ENCODE measurements at places on chromosomes 4 and X.
A peak's percentile ranks its signal among the peaks of the same experiment; 100 is the strongest.

GRCh38 chr4:180993244-180993836, 1249.9 kb upstream of the TENM3 start:
- no peak for DNase-seq

GRCh38 chr4:112860830-112861690, 188.4 kb upstream of the ANK2 start:
- no peak for DNase-seq

- no peak for DNase-seq
Observed at GRCh38 chr4:119615068-119615719, 13.4 kb downstream of the PDE5A start.

- no peak for DNase-seq
Observed at GRCh38 chrX:139881130-139881529, 51.7 kb downstream of the ATP11C start.

- no peak for DNase-seq
Observed at GRCh38 chr4:8697826-8698225, 105.3 kb downstream of the CPZ start.

DNA sequence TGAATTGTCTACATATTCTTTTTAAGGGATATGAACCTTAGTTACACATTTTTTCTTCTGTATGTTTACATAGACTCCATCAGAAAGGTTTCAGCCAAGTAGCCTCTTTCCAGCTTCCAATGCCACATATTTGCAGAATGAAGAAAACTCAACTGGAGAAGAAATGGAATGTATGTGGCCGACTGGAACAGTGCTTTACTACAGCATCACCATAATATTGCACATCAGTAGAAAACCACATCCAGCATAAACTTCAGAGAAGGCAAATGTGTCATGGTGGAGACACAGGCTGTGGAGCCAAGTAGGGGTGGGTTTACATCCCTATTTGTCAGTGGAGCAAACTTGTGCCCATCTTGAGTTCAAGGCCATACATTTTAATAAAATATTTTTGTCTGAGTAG, 204.8 kb upstream of the LDB2 start:
- no peak for DNase-seq

DNA sequence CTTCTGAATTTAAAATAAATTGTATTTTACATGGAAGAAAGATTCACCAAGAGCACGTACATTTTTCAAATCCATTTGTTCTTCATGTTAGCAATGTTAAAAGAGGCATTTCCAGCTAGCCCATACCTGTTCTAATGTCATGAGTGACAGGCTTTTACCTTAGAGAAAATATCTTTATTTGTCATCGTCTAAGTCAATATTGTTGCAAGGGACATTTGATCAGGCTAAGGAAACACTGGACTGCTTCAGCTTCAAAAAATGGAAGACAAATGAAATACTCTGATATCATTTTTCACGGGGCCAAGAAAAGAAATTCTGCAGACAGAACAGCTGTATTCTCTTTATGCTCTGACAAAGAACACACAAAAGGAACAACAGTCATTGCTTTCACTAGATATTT, 207.7 kb downstream of the RCHY1 start:
- DNase-seq: no peak

- peak; percentile 72 for DNase-seq
Observed at GRCh38 chr4:89708903-89709421, 128.0 kb downstream of the SNCA start.

GRCh38 chr4:65646136-65646535, 24.2 kb downstream of the EPHA5 start:
- DNase-seq: no peak

- DNase-seq: no peak
Observed at GRCh38 chr4:125225806-125226205, 88.9 kb upstream of the FAT4 start.

- no peak for DNase-seq
Observed at GRCh38 chr4:141348125-141348524, 127.4 kb downstream of the ZNF330 start.

GRCh38 chr4:129806986-129807385, 711.0 kb downstream of the C4orf33 start:
- no peak for DNase-seq

- DNase-seq: peak; percentile 84
Observed at GRCh38 chr4:170259631-170260153, 169.9 kb upstream of the AADAT start.

DNA sequence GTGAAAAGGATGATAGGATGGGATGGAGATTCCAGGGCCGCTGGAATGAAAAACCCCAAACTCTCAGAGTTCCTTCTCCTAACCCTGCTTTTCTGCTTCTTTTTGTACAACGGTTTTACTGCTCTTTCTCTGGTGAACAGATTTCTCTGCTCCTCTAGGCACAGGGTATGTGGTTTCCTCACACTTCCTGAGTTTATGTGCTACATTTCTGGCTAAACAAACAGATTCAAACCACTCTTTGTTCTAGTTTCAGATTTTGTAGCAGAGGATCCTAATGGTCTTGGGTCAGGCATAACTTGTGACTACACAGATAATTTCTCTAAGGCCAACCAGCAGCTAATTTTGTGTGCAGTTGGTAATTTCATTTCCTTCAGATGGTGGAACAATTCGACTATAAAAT, 52.6 kb downstream of the OSTC start:
- DNase-seq: no peak

DNA sequence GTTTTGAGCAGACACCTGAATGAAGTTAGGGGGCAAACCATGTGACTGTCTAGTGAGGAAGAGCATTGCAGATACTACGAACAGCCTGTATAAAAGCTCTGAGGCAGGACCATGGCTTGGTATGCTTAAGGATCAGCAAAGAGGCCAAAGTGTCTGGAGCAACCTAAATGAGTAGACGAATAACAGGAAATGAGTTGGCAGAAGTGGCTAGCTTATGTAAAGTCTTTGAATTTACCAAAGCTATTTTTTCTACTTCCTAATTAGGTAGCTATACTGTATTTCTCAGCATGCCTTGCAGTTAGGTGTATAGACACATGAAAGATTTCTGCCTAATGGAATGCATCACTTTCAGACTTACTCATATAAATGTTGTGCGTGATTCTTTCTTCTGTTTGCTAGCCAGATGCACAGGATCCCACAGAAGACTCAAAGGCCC, 9.3 kb upstream of the GPRIN3 start:
- no peak for DNase-seq

DNA sequence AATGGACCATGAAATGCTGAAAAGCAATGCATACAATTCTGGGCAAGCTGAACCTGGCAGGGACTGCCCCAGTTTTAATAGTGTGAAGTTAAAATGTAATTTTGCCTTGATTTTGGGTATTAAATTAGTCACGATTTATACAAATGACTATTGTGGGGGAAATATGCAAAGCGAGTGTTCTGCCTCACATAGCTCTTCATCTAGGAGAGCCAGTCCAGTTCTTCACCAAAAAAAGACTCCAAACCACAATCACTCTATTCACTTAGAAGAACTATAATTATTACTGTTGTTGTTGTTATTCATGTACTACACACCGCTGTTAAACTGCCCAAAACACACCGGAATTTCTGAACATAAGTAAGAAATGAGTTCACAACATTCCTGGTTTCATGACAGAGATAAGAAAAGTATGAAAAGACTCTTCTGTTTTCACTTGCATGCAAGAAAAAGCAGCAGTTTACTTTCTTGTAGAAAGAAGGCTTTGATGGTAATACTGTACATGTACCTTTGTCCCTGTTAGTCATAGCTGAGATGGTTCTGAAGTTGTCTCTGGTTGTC, 101.9 kb downstream of the QRFPR start:
- no peak for DNase-seq

DNA sequence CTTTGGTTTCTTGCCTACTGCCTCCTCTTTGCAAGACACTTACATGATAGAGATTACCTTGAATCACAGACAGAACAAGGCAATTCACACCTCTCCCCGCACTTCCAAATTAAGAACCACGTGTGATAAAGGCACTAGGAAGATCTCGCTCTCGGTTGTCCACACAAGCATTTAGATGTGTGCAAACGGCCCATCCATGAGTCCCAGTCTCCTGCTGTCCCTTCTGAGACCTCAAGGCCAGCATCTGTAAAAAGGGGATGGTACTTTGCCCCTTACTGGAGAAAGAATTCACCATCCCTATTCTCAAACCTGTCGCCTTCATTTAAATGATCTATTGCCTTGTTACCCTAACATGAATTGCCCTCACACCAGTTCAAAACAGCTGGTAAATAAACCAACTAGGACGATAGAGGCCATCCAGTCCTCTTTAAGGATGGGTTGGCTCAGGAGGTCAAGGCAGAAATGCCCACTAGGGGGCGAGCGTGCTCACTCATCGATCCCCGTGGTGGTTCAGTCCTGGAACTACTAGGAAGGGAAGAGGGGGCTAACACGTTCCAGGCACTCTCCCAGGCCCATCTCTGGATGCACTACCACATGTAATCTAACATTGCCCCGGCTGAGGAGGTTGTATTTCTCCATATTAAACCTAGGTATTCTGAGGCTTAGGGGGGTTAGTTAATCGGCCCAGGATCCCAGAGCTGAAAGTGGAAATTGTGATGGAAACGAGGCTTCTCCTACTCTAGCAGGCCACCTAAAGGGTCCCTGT, 95.8 kb downstream of the DHX15 start:
- peak; percentile 93 for DNase-seq

GRCh38 chrX:102712981-102713625, 855 bp downstream of the GPRASP2 start:
- DNase-seq: peak; percentile 94

DNA sequence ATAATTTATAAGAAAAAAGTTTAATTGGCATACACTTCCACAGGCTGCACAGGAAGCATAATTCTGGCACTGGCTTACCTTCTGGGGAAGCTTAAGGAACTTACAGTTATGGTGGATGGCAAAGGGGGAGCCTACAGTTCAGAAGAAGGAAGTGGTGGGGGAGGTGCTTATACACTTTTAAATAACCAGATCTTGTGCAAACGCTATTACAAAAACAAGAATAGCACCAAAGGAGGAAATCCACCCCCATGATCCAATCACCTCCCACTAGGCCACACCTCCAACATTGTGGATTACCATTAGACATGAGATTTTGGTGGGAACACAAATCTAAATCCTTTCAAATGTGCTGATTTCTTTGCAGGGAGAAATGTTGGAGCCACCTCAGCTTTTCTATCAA, 287.7 kb downstream of the CPXCR1 start:
- DNase-seq: no peak

DNA sequence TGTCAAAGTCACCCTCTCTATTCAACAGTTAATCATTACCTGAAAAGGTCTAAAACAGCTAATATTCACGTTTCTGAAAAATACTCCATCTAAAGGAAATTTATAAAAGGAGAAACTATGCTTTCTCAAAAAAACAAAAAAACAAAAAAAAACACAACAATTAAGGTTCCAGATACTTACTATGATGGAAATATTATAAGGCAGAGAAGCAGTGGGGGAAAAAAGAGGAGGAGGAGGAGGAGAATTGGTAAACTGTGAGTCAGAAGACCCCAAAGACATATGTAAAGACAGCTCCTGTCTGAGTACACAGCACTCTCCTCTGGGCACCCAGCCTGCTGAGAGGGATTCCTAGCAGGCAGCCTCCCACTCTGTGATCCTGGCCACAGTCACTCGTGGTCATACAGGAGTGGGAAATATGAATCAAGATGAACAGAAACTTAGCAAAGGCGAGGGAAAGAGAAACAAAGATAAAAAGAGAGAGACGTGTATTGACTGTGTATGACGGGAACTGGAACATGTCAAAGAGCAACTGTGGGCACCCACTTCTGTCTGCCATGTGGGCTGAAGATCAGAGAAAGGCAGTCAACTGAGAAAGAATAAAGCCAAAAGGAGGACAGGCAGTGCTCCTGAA, 12.5 kb downstream of the KLHL15 start:
- DNase-seq: no peak

GRCh38 chr4:153471698-153472093, 5.5 kb downstream of the TMEM131L start:
- no peak for DNase-seq

GRCh38 chrX:31323658-31324057, 251.8 kb upstream of the FTHL17 start:
- no peak for DNase-seq

- DNase-seq: no peak
Observed at GRCh38 chr4:5572751-5573150, 135.6 kb downstream of the EVC2 start.
